Kidney epithelial cell (primary cell): ENCODE measurements at places on chromosomes 2 and 18. TPM values are rescaled to one million over a fixed set of nuclear protein-coding genes. Genes with fewer than 3 reads are reported as not detected.

The LOXL3 gene
- total RNA-seq, result 3.3 and 4.2 TPM in 2 replicates

GRCh38 chr2:60391230-60391629 is 162.2 kb downstream of the BCL11A start:
- no peak for DNase-seq

The SLC38A11 gene
- total RNA-seq, result 0.46 TPM in 1 of 2 replicates, not detected in the other

The SERPINB12 gene
- total RNA-seq, result not detected in 2 replicates

DNA sequence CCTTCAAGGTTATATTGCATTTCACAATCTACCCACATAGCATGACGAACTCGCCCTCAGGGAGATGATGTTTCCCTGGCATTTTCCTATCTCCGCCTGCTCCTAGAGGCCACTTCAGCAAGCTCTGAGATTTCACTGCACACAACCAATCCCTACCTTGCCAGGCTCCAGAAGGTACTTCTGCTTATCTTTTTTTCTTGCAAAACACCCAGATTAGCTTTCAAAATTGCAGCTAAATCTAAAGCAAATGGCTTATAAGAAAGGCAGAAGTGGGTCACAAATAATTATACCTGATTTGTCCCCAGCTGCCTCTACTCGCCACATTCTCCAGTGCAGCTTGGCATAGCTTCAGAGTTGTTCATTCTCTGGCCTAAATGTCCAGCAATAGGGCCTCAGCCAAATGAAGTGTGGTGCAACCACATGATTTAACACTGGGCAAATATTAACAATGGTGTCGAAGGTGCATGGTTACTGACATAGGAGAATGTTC is 32.4 kb upstream of the MRPL19 start:
- DNase-seq, result no peak

DNA sequence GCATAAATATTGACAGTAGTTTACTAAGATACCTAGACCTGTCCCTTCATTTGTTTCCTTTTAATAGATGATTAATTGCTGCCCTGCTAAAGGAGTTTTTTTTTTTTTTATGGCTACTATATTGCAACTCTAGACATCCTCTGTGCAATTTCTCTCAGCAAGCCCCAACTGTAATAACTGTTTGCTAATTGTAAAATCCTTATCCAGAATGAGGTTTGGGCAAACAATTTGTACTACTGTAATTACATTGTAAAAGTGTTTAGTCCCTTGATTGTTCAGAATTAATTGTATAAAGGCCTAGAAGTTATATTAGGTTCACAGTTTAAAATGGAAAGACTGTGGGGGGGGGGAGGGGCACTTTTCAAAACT is 3.7 kb upstream of the MEIS1 start:
- DNase-seq, result no peak

GRCh38 chr2:99356853-99357252 is 19.7 kb downstream of the EIF5B start:
- no peak for DNase-seq

The CKAP2L gene
- 2.5 and 5.6 TPM in 2 replicates for total RNA-seq

- no peak for DNase-seq
Observed at GRCh38 chr2:200172521-200172920, 134.0 kb upstream of the SPATS2L start.

- no peak for DNase-seq
Observed at GRCh38 chr2:240794178-240794721, 25.8 kb downstream of the KIF1A start.

- no peak for DNase-seq
Observed at GRCh38 chr18:36744261-36744876, 84.4 kb downstream of the TPGS2 start.

The PROM2 gene
- total RNA-seq, result 2.3 and 3.4 TPM in 2 replicates

GRCh38 chr2:10285556-10286198 is 17.0 kb upstream of the HPCAL1 start:
- DNase-seq, result no peak

DNA sequence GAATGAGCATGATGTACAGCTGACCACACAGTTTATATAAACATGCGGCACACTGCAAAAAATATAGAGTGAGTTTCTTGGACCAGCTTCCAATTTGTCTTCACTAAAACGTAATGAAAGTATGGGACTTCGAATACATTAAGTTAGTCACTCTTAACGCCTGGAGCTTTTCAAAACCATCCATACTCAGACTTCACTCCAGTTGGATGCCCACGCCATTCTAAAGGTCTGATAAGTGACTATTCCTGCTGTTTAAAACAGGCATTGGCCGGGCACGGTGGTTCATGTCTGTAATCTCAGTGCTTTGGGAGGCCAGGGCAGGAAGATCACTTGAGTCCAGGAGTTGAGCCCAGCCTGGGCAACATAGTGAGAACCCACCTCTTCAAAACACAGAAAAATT is 84.6 kb downstream of the MYL12B start:
- no peak for DNase-seq

DNA sequence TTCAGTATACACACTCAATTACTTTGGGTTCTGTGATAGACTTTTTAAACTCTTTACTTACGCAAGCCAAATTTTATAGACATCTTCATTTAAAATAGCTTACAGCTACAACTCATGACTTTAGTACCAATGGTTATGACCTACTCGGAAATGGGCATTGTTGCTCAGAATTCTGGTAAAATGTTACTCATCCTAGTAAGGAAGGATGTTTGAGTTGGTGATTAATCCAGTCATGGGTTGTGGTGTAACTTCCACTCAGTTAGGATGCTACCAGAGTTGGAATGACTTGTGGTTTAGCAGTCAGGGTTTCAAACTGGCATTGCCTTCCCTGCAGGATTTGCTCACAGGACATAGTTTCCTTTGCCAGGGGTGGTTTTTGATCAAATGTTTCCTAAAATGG is 7.4 kb upstream of the NPC1 start:
- DNase-seq, result peak; percentile 83

GRCh38 chr2:195863564-195863963 is 205.1 kb downstream of the DNAH7 start:
- DNase-seq, result no peak

The ERICH2 gene
- total RNA-seq, result 0.50 and 0.89 TPM in 2 replicates

DNA sequence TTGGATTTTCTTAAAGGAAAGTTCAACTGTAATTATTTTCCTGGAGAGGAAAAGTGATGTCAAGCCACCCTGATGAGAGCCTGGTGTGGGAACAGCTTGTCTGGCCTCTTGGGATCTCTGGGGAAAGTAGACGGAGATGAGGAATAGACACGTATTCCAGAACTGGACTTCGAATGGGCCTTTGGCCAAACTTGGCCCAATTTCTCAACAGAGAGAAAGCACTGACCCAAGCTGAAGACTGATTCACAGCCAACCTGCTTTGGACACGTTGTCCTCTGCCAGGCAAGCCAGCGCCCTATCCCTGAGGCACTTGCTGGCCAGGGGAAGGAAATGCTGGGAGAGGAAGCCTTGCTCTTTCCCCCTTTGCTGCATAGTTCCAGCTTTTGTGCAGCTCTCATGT is 70.8 kb upstream of the CTAGE1 start:
- DNase-seq, result no peak

The DOK6 gene
- total RNA-seq, result 0.67 and 1.2 TPM in 2 replicates

- DNase-seq, result no peak
Observed at GRCh38 chr2:221050020-221050795, 521.9 kb downstream of the EPHA4 start.

The CSRNP3 gene
- total RNA-seq, result 1.6 and 3.6 TPM in 2 replicates

DNA sequence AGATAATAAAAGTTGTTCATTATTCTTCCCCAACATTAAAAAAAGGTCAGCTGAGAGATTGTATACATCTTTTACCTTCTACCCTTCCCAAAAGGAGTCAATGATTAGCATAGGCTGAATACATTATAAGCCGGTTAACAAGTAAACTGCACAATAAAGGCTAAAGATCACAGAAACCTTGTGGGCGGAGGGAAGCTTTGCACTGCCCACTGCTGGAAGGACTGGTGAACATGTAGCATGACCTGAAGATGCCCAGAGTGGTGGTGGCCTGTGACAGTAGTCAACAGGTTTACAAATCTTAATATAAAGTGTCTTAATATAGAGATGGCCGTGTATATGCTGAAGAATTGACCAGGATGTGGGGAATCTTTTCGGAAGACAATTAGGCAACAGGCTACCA is 35.6 kb downstream of the ARL5A start:
- DNase-seq, result no peak

GRCh38 chr18:12236934-12237832 is 17.0 kb upstream of the CIDEA start:
- DNase-seq, result no peak

GRCh38 chr2:31688282-31688681 is 107.5 kb upstream of the SRD5A2 start:
- DNase-seq, result no peak

GRCh38 chr18:25704071-25704470 is 352.1 kb upstream of the ZNF521 start:
- no peak for DNase-seq

The DSEL gene
- total RNA-seq, result 7.1 TPM in 2 replicates

DNA sequence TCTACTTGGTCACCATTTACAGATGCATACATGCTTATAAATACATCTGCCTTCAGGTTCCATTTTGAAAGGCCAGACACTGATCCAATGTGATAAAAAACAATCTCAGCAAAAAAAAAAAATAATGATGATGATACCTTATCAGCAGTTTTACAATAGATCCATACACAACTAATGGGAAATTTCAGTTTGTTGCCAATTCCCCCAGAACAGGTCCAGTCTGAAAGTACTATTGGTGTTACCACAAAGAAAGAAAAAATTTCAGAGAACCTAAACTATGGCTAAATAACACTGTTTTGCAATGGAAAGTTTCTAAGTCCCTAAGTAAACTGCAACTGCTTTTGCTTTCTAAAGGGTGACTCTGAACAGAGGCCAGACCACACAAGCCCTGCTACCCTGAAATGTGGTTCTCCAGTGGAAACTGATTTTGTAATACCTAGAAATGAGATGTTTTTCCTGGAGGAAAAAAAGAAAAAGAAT is 54.1 kb downstream of the LPIN2 start:
- DNase-seq, result no peak

DNA sequence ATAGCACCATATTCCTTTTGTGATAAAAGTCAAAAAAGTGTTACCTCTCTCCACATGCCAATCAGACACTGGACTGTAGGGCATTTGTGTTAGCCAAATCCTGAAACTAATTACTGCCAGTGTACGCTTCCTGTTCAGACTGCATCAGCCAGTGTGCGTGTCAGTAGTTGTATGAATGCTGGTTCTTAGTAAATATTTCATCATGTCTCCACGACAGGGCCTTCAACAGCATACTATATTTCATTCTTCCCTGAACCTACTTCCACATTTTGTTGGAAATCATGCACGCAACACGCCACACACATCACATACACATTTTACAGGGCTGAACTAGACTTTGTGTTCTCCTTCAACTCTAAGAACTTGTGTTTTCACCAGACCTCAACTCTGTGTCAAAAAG is 77.5 kb downstream of the EPB41L3 start:
- no peak for DNase-seq

- no peak for DNase-seq
Observed at GRCh38 chr18:59834267-59834666, 65.5 kb upstream of the PMAIP1 start.

The UGT1A3 gene
- total RNA-seq, result not detected in 2 replicates

DNA sequence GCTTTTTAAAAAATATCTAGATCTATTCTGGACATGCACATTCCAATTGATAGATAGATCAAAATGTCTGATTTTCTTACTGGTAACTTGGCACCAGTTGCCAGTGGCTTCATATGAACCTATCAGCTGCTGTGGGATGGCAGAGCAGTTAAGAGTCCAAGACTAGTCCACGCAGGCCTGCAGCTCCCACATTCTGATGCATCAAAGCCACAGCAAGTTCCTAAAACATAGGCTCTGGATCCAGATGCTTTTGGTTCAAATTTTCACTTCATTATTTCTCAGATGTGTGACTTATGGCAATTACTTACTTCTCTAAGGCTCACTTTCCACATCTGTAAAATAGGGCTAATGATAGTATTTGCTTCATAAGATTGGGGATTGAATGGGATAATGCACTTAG is 48.0 kb upstream of the CYP1B1 start:
- DNase-seq, result no peak

- no peak for DNase-seq
Observed at GRCh38 chr2:20129331-20130159, 78.1 kb upstream of the LAPTM4A start.

- no peak for DNase-seq
Observed at GRCh38 chr2:152492911-152493310, 157.9 kb downstream of the FMNL2 start.

- DNase-seq, result no peak
Observed at GRCh38 chr2:67626656-67627055, 229.5 kb downstream of the ETAA1 start.

DNA sequence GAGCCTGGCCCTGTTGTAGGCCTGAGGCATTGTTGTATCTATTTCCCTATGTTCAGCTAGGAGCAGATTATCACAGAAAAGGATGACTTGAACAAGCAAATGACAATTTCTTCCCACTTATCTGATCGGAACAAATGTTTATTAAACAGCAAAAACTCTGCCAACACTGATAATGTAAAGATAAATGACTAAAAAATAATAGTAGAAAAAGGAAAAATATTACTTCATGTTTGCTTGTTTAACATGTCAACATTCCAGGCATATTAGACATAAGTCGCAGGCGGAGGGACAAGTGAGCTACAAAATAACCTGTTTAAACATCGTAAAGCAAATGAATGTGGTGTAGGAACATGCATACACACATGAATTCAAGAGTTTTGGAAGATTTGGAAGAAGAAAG is 257.9 kb downstream of the TMX3 start:
- DNase-seq, result no peak

DNA sequence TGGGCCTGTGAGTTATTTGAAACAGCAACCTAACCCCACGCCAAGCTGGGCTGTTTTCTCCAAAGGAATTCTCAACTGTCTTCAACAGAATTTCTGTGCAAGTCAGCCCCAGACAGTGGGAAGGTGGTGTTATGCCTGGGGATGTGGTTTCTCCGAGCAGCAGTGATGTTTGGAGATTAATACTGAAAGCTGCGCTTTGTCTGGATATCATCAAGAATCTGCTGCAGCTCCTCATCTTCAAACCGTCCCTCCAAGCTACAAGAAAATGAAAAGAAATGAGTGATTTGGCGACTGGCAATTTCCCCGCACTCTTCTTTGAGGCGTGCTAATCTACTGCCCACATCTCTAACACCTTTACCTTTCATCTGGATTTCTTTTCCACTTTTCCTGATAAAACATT is 10.0 kb downstream of the POLR2D start:
- DNase-seq, result no peak

DNA sequence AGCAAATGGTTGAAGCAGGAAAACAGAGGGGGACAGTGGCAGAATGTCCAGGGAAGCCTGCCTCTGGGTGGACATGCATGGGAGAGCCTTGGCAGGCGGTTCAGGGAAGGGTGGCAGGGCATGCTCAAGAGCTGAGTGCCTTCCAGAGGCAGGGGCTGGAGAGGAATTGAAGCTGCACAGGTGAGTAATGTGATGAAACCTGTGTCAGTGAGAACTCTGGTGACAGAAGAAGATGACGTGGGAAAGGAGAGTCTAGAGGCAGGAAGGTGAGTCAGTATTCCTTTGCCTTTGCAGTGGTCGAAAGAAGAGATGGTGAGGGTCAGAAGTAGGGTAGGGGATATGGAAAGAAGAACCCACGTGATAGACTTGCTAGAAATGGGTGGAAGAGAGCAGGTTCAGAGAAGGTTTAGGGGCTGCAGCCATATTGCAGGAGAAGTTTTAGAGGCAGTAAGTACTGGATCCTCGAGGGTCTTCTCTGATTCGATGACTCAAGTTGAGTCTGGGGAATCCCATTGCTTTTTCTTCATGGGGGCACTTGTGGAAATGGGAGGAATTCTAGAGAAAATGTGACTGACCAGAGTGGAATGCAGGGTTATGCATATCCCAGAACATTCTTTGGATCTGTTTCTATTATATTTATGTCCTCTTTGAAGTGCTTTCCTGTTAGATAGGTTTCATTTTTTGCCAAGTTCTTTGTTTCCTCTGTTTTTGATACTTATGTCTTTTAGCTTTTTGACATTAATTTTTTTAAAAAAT is 37.4 kb downstream of the TMEM87B start:
- DNase-seq, result peak; percentile 37

The ITGA4 gene
- total RNA-seq, result 8.6 and 11.0 TPM in 2 replicates

The TMBIM1 gene
- total RNA-seq, result 155 and 160 TPM in 2 replicates

The TUBB8B gene
- not detected in 2 replicates for total RNA-seq
